ENCODE measurements at places on chromosomes 5 and 9. TPM values are rescaled to one million over a fixed set of nuclear protein-coding genes. Genes with fewer than 3 reads are reported as not detected.
A peak's percentile ranks its signal among the peaks of the same experiment; 100 is the strongest.

DNA sequence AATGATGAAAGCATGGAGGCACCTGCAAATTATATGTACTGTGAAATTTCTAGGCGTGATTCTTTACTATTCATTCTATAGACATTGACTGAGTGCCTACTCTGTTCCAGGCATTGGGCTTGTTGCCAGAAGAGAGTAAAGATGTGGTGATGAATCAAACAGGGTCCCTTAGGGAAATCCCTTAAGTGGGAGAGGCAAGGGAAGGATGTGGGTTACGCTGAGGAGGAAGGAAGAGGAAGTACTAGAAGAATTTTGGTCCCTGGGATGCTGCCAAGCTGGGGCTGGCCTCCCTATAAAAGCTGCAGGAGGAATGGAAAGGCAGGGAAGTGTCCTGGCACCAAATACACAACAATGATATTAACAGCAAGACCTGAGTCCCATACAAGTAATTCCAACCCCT, 76.7 kb upstream of the SPOCK1 start:
- peak; percentile 68 for DNase-seq

The MYO10 gene
- total RNA-seq = 69.7 TPM

- no peak for DNase-seq
Measured at GRCh38 chr9:105390871-105391270, 57.0 kb upstream of the FSD1L start.

The GOLPH3 gene
- total RNA-seq = 67.7 TPM

- no peak for DNase-seq
Measured at GRCh38 chr5:168163966-168164365, 127.5 kb upstream of the WWC1 start.

DNA sequence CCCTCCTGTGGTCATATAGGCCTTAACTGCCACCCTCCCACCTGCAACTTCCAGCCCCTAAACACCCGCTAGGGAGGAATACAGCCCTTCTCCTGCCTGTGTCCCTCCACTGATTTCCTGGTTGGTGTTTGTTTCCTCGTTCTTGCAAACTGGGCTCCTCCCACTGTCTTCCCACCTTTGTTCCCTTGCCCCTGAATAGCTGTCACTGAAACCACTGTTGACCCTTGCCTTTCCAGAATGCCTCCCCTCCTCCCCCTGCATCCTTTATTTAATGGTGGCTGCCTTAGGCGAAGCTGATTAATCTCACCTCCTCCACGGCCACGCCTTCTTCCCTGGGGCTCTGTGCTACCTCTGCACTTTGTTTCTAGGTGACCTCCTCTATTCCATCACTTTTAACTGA, 626.7 kb downstream of the BNC2 start:
- DNase-seq = no peak

The SEMA6A gene
- total RNA-seq = 0.43 TPM

DNA sequence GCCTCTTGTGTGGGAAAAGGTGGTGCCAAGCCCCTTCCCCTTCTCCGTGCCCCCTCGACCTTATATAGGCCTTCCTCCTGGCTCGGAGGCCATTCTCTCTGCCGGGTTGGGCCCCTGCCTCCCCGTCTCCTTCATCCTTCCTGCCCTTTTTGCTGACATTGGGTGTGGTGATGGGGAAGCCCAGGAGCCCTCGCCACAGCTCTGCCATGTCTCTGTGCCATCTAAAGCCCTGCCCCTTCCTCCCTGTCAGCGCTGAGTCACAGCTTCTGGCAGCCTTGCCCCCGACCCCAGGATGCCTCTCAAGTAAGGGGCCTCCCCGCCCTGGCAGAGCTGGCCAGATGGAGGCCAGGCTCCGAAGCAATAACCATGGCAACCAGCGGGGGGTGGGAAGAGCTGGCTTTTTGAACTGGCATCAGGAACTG, 30.4 kb downstream of the JADE2 start:
- DNase-seq = peak; percentile 38

DNA sequence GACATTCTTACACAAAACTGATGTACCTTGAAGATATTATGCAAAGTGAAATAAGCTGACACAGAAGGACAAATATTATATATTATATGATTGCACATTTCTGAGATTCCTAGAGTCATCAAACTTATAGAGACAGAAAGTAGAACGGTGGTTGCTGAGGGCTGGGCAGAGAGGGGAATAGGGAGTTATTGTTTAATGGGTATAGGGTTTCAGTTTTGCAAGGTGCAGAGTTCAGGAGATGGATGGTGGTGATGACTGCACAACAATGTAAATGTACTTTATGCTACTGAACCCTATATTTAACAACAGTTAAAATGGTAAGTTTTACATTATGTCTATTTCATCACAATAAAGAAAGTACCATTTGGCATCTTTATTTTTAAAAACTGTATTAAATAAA, 315.8 kb upstream of the POU5F2 start:
- DNase-seq = no peak

GRCh38 chr5:36059571-36060419, 6.9 kb downstream of the UGT3A2 start:
- peak; percentile 31 for DNase-seq

The IL9 gene
- total RNA-seq = not detected

DNA sequence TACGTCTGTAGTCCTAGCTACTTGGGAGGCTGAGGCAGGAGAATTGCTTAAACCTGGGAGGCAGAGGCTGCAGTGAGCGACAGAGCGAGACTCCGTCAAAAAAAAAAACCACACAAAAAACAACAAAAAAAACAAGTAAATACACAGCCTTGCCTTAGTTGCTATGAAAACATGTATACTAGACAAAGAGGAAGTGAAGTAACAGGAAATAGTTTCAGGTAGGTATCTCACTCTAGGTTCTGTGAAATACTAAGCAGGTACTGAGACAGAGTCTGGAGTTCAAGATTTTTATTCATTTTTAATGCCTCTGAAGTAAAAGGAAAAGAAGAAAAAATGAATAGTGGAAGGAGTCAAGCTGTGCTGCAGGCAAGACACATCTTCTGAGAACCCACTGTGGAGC, 687.9 kb upstream of the RGMB start:
- no peak for DNase-seq

DNA sequence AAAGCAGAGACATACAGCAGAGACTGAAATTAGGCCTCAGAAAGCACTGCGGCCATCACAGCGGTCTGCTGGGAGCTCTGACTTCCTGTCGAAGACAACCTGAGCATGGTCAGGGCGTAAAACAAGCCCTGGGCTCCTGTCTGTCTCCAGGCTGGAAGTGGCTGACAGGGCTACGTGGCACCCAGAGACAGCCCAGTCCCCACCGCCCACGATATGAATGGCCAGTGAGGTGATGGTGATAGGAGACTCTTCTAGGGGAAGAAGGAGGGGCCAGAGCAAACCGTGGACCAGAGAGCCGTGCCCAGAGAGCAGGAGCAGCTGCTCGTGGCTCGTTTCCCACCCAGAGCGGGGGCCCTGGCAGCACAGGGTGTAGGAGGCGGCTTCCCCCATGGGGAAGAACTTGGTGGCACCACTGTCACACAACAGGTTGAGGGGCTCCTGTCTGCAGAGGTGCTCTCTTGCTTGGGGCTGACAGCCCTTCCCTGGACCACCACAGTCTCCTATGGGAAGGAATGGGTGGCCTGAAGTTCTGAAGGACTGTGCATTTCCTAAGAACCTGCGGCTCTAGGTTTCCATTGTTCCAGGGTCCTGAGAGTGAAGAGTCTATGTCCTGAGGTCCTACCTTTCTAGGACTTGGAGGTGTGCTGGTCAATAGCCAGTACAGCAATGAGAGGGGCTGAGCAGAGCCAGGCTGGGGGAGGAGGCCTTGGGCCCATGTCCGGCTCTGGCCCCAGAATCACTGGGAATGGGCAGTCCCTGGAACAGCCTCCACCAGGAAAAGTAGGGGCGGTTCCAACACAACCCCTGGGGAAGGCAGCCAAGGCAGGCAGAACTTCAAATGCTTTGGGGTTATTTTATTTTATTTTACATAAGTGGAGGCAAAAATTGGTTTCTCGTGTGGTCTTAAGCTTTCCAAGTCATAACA, 56.4 kb downstream of the BARX1 start:
- no peak for DNase-seq

The RACK1 gene
- 4,986 TPM for total RNA-seq

- DNase-seq = no peak
Measured at GRCh38 chr9:112809351-112809848, 58.8 kb downstream of the SNX30 start.

DNA sequence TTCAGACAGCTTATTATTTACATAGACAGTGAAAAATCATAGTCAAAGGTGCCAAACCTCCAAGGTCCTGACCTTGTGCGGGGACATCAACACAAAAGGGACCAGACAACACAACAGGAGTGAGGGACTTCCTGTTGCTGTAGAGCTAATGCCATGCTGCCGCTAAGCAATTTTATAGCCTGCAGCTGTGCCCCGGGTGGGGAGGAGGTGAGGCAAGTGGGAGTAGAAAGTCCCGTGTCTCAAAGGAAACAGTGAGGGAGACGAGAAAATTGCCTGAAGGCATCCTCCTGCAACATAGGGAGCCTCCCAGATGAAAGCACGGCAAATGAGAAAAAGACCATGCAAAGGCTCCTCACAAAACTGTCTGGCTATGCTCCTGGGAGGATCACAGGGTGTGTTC, 58.8 kb downstream of the CAAP1 start:
- no peak for DNase-seq

The NUTM2F gene
- not detected for total RNA-seq

GRCh38 chr9:86955561-86955960, 8.3 kb upstream of the GAS1 start:
- DNase-seq = no peak

The C5orf15 gene
- 21.7 TPM for total RNA-seq

DNA sequence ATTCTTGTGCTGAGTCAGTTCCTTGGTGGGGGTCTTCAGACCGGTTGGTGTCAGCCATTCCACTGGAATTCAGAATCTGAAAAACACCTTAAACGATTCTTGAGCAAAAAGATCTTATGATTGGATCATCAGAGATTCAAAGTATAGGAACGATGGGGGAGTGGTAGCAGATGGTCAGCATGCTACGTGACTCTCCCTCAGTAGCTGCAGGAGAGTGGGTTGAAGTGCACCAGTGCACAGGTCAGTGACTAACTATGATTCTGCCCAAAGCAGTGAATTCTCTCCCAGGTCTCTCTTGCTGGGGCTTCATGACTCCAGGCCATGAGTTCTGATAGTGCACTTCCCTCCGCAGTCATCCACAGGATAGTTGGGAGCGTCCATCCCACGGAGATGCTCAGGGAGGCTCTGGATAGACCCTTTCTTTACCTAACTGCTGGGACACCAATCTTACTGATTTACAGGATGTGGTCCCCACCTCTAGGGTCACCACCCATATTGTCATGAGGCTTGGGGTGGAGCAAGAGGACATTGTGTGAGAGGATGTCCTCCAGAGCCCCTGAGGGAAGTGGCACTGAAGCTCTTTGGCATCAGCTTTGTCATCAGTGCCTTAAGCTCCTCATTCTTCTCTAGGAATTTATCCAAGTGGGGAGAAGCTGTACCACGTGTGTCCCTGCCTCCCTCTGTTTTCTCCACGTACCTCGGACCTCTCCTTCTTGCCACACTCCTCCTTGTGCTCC, 62.0 kb downstream of the RASGRF2 start:
- no peak for DNase-seq

DNA sequence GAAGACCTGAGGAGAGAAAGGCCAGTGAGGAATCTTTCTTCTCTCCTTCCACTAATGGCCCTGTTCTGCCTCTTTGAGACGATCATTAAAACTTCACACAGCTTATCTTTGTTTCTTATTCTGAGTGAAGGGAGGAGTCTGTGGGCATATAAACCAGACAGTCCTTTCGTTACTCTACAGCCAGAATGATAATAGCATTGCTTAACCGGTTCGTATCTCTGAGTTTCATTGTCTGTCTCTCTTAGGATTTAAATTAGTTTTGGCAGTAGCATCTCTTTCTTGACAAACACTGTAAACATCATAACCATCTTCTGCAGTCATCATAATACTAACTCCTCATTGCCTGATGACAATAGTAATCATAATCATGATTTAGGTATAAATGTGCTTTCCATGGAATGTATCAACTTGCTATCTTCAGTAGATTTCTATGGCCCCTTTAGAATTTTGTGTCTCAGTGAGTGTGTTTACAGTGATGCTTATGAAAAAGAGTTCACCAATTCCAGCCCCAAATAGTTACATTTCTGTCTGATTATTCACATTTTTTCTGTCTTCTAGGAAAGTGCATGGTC, 618.8 kb upstream of the KLF4 start:
- no peak for DNase-seq

DNA sequence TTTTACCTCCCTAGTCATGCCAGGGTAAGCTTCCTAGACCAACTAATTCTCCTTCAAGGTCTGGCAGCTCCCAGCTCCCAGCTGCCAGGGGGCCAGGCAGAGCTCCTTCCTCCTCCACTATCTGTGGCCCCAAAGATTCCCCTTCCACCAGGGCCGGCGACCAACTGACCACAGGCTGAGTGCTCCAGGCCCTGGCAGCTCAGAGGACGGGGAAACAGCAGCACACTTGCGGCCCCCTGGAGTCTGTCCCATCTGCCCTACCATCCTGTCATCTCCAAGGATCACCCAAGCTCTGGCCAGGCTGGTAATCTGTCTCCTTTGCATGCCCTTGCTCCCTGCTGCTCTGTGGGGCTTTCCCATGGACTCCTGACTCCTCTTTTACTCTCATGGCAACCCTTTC, 31.2 kb upstream of the BASP1 start:
- peak; percentile 37 for DNase-seq

The OR1L8 gene
- under 0.01 TPM for total RNA-seq

GRCh38 chr5:174119468-174119881, 74.0 kb downstream of the NSG2 start:
- DNase-seq = no peak

- DNase-seq = no peak
Measured at GRCh38 chr9:127825319-127826051, 22.8 kb downstream of the FPGS start.

- peak; percentile 95 for DNase-seq
Measured at GRCh38 chr9:128635266-128636023, 21.2 kb downstream of the DYNC2I2 start.

The ELAVL2 gene
- 0.67 TPM for total RNA-seq

The TRIO gene
- 160 TPM for total RNA-seq

DNA sequence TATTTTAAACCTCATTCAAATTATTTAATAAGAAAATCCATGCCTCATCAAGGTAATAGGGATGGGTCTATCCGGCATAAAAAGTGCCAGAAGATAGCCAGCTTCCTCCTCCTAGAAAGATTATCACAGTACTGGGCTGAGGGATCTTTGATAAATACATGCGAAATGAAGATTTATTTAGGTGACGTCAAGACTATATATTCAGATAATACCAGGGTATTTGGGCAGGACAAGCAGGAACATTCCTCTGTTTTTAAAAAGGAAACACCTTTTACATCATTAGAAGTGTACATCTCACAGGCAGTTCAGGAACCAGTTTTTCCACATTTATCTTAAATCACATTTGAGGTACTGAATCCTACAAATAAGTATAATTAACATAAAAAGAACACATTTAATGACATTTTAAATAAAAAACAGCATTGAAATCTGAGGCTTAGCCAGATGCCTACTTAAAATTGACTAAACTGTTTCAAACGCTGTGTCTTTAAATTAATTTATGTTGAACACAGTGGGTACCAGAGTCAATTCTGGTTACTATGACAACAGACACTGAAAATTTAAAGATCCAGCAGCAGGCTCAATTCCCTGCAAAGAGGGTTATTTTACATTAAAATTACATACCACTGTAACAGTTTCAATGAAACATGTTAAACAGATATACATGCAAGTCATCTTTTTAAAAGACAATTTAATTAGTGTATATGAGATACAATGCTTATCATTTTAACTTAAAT, 124.7 kb upstream of the SLCO6A1 start:
- DNase-seq = no peak

The CFAP90 gene
- not detected for total RNA-seq

The ZNF879 gene
- total RNA-seq = 3.8 TPM

Measured in mammary epithelial cell (primary cell).